ENCODE measurements at places on chromosomes 5 and 9.

- DNase-seq: no peak
Observed at GRCh38 chr5:156036640-156037039, 290.3 kb upstream of the SGCD start.

DNA sequence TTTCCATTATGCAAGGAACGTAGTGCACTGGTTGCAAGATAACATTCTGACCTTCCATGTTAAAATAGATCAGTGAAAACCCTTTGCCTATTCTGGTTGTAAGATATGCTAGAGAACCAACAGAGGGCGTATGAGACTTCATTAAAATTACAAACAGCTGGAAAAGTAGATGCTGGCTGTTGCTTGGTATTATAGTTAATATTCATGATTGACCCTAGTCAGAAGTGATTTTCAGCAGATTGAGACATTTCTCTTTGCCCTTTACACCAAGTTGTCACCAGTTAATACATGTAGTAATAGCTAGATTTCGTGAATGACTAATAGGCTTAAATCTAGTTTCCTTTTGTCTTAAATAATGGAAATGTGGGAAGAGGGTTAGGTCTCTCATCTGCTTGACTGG lies 13.8 kb upstream of the FGF18 start:
- DNase-seq: no peak

- DNase-seq: no peak
Observed at GRCh38 chr5:58795327-58795726, 212.5 kb downstream of the RAB3C start.

- DNase-seq: no peak
Observed at GRCh38 chr5:112239996-112240395, 179.1 kb downstream of the EPB41L4A start.

DNA sequence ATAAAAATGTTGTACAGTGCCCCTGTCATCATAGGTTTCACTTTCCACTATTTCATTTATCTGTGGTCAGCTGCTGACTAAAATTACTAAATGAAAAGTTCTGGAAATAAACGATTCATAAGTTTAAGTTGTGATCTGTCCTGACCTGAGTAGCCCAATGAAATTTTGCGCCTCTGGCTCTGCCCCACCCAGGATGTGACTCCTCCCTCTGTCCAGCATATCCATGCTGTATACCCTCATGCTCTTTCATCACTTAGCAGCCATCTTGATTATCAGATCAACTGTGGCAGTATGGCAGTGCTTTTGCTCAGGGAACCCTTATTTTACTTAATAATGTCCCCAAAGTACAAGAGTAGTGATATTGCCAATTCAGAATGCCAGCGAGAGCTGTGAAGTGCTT lies 97.3 kb downstream of the STARD4 start:
- DNase-seq: no peak

GRCh38 chr9:7033076-7034045 lies 275.6 kb downstream of the KDM4C start:
- no peak for DNase-seq

DNA sequence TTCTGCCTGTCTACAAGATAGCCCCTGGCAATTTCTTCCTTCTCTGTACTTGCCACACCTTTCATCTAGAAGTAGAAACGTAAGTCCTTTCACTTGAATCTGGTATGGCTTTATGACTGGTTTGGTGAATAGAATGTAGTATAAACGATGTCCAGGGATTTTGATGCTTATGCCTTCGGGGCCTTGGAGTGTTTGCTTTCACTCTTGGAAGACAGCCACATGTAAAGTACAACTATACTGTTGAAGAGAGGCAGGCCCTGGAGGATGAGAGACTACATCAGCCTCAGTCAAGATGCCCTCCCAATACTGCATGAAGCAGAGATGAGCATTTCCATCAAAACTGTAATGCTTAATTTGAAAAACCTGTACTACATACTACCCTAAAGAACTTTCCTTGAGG lies 553.8 kb upstream of the C9orf72 start:
- DNase-seq: no peak

- peak; percentile 97 for DNase-seq
Observed at GRCh38 chr9:112717661-112718331, at the start of gene INIP. TSS of gene INIP (minus strand) at chr9:112718117. CDS start at chr9:112716485, 1,632 bp downstream.

DNA sequence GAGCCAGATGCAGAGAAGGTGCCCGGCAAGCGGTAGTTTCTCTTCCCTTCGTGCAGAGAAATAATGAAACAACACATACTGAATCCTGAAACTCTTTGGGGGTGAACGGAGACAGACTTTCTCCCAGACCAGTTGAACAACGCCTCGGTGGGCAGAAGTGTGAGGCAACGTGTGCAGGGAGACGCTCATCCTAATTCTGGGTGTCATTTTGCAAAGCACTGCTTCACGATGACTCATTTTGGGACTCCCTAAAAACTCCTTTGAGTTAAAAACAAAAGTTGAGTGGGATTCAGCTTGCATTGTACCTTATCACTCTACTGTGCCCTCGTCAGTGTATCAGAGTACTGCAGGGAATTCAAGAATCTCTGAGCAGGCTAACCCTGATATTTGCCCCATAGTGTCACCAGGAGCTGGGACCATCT lies 3.5 kb upstream of the NEK6 start:
- no peak for DNase-seq

GRCh38 chr5:178349625-178350353 lies 117.2 kb upstream of the PHYKPL start:
- DNase-seq: no peak

DNA sequence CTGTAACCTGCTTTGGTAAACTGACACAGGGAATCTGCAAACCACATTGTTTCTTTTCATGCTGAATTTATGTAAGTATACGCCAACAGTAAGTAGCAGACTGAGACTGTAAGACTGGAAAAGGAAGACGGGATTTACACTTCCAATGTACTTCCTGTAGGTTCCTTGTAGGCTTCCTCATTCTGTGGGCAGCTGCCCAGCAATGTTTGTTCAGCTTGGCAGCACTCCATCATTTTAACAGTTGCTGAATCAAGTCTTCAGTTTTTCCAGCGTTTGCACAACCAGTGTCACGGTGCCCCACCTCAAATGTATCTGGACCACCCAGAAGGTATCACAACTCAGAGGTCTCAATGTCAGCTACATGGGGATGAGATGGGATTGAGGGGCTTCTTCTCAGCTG lies 232.6 kb downstream of the PRDM9 start:
- DNase-seq: no peak

- DNase-seq: no peak
Observed at GRCh38 chr5:33336891-33337636, 103.7 kb upstream of the TARS1 start.

DNA sequence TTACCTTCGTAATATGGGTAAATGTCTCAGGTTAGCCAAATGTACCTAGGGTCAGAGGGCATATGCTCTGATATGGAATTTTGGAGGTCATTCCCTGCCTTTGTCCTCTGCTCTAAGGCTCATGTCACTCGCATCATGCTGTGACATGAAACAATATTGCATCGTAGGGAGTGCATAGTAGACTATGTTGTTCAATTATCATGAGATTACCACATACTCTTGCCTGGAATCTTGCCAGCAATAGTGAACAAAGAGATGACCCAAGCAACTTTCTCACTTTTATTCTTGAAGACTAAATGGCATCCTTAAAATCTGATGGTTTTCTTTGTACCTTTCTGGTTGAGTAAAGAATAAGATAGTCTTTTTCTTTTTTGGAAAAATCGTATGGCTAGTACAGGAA lies 27.6 kb downstream of the ZNF462 start:
- no peak for DNase-seq
